ENCODE measurements at places on chromosomes 7 and 10.
A peak's percentile ranks its signal among the peaks of the same experiment; 100 is the strongest.

DNA sequence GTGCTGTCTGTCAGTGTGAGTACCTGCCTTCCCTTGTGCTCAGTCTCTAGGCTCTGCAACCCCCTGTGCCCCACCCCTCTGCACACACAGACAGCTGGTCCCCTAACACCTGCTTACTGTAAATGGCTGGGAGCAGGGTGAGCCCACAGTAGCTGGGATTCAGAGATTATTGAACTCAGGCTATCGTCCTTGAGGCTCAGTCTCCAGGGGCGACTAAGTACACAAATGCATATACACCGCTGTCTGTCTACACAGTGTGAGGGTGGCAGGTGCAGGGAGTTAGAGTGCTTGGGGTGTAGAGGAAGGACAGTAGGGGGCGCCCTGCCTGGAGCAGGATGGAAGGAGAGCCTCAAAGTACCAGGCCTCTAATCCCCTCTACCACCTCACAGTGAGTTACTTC is 12.9 kb downstream of the UPP1 start:
- DNase-seq, result peak; percentile 21

- no peak for DNase-seq
Measured at GRCh38 chr7:22189230-22189629, 167.7 kb downstream of the RAPGEF5 start.

DNA sequence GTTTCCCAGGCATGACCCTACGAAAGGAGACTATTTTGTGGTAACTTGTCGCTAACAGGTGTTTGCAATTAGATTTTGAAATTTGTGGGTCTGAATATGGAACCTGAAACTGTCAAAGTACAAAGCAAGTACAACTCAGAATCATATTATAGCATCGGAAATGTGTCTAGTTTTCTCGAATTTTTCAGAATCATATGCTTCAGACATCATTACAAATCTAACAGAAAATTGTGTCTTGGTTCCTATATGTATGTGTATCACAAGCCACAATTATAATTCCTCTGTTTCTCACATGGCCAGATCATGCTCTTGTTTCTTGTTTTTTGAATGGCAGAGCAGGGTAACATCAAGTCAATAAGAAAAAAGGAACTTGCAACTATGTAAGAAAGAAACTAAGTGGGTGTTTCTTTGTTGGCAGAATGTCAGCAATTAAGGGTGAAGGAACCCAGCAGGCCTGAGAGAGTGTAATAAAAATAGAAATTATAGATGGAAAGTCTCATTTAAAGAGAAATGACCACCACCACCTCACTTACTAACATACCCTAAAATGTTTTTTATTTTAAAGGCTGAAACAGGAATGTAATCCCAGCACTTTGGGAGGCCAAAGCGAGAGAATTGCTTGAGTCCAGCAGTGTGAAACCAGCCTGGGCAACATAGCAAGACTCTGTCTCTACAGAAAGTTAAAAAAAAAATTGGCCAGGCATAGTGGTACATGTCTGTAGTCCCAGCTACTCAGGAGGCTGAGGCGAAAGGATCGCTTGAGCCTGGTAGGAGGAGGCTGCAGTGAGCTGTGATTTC is 51.3 kb downstream of the PRTFDC1 start:
- peak; percentile 3 for DNase-seq

DNA sequence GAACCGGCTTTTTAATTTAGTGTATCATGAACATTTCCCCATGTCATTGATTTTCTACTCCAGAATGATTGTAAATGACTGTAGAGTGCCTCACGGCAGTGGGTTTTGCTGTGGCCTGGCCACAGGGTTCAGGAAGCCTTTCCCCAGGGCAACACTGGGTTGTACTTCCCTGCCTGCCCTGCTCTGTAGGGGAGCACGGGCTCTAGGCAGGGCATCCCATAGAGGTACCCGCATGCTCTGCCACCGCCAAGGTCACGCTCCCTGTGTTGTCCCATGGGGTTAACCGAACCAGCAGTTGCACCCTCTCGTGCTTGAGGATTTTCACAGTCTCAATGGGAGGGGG is 63.8 kb downstream of the BPGM start:
- DNase-seq, result no peak

DNA sequence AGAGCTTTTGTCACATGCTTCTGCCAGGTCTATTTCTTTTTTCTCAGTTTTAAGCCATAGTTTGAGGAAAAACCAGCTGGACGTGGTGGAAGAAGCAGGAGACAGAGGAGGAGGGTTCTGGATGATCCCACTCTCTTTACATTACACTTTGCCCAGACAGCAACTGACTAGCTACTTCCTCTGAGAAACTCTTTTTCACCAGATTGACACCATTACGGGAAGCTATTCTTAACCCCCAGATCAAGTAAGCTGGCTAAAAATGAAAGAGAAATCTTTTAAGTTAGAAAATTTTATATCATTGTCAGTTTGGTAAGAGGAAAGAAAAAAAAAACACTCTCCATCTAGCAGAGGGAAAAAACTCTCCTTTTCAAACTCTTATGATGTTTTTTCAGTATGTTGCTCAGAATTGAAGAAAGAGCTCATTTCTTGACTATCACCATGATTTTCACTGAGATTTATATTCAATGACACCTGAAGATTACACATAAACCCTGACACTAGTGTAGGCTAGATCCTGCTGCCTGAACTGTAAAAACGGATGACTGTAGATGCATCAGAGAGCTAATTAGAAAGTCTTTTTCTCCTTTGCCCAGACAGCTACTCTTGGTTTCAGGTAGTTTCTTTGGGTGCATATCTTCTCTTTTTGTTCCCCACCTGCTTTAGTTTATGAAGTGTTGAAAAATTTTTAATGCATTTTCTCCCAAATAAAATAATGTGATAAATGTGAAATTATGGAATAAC is 203.1 kb downstream of the TFEC start:
- no peak for DNase-seq

DNA sequence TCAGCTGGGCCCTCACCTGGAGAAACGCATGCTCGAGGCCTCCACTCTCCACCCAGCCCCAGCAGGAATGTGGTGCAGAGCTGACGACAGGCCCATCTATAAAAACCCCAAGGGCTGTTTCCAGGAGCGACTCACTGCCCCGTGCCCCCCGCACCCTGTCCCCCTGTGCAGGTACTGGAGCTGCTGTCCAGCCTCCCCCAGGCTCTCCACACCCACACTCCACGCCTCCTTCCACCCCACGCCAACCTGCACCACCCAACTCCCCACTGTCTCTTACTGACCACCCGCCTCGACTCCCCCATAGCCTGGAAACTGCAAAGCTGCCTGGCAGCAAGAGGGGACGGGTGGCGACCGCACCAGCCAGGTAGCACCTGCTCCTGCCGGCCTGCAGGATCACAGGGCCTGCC is 43.3 kb downstream of the DIP2C start:
- DNase-seq, result no peak

DNA sequence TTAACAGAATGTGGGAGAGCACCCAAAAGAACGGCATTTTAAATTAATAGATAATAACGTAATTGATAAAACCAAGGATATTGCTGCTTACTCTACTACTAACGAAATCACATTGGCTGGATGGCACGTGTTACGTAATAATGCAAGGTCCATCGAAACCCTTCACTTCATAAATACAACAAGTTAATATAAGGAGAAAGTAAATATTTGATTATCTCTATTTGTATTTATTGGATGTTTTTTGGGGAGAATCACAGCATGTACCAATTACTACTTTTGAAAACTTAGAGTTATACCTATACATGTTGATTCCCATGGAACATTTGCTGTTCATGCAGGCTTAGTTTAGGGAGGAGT is 1.6 kb downstream of the PRKG1 start:
- no peak for DNase-seq

GRCh38 chr10:22475651-22476600 is 130.6 kb downstream of the SPAG6 start:
- DNase-seq, result peak; percentile 9

DNA sequence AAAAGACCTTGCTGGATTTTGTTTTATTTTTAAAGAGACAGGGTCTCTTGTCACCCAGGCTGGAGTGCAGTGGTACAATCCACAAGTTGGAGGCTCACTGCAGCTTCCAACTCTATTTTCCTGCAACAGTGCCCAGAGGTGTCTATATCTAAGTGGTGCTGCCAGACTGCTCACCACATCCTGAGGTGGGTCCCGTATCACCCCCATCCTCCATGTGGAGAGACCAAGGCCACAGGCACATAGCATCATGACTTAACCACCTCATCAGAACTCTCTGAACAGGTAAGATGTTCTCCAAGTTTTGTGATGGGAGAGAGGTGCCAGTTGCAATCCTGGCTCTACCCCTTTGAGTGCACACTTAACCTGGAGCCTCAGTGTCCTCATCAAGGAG is 98.2 kb downstream of the RNF216 start:
- no peak for DNase-seq

GRCh38 chr10:81414038-81414437 is 461.0 kb upstream of the NRG3 start:
- no peak for DNase-seq

- no peak for DNase-seq
Measured at GRCh38 chr7:17489961-17490360, 191.5 kb downstream of the AHR start.

DNA sequence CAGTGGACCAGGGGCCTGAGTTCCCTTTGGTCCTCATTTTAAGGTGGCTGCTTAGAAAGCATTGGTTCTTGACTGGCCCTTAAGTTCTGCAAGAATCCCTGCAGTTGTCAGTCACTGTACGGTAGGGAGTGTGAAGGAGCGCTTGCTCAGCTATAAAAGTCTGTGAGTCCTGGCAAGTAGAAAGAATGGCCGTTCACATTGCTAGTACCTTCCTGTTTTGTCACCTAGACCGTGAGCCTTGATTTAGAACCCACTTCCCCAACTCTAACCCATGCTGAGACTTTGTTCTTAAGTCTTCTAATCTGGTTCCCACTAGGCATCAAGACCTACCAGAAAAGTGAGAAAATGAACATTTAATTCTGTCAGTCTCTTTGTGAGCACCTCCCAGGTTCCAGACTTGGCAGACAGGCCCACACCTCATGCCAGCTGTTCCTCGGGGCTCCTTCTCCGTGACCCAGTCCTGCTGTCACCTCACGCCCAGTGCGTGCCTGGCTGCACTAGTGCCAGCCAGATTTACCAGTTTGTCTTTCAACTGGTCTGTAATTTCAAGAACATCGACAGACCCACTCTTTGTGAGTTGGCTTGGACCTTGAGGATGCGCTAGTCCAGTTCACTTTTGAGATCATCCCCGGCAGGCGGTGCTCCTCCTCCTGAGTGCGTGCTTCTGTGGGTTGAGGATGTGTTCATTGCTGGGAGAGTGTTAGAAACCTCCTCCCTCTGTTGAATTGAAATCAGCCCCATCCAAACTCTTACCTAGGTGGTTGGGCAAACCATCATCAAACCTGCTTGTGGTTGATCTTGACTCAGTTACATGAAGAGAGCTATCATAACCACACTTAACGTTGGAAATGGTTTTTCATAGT is 78.5 kb downstream of the SHH start:
- DNase-seq, result no peak

DNA sequence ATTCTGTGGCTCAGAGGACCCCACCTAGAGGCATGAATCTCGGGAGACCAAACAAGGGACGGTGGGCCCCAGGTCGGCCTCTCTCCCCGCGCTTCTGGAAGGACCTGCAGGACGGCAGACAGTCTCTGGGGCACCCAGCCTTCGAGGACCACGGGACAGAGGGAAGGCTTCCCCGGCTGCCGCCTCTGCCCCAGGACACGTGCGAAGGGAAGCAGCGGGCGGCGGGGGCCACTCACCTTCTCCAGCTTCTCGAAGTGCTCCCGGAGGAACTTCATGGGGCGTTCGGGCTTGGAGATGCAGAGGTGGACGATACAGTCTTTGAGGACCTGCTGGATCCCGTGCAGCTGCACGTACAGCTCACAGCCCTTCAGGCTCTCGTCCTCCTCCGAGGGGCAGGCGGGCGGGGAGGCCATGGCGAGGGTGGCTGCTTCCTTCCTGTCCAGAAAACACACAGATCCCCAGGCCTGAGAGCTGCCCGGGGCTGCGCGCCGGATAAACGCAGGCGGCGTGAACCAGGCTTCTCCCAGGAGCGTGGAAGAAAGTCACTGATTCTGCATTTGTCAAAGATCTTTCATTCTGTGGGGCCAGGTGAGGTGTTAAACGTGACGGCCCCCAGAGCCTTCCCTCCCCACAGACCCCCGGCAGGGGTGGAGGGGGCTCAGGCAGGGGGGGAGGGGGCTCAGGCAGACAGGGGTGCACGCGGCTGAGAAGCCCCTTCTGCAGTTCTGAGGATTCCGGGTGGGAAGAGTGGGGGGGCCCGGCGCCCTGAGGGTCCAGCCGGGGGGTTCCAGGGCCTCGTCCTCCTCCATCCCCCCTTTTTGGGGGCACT is 15.2 kb upstream of the DNAAF5 start:
- DNase-seq, result no peak

DNA sequence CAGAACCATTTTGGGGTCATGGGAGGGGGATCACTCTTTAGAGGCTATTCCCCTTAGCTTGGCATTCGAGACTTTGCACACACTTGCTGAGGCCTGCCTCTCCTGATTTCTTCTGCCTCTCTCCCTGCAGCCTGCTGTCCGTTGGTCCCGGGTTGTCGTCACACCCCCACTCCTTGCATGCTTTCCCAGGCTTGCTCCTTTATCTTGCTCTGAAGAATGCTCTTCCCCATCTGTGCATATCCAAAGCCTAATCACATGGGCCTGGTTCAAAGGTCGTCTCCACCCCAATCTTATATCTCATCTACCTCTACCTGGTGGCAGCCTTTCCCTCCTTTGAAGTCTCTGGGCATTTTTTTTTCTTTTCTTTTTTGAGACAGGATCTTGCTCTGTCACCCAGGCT is 24.3 kb upstream of the EMX2 start:
- no peak for DNase-seq

DNA sequence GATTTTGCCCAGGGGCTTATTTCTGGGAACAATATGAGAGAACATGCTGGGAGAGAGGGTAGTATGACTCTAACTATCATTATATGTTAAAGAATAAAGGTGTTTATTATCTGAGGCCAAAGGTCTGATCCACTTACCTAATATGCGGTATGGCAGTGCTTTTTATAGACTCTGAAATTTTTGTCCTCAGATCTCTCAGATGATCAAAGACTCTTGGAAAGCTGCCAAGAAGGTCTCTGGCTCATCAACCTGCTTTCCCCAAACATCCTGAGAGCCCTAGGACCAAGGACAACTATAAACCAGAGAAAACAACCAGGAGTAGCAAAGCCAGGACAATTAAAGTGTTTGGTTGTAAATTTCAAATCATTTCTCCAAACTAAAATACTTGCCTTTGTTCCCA is 255.7 kb upstream of the LRRN3 start:
- DNase-seq, result no peak

GRCh38 chr10:116522803-116523381 is 22.8 kb upstream of the PNLIP start:
- DNase-seq, result no peak

- DNase-seq, result no peak
Measured at GRCh38 chr7:99772565-99772964, 11.4 kb downstream of the CYP3A4 start.

GRCh38 chr7:19116121-19117090 is 1.0 kb downstream of the TWIST1 start:
- DNase-seq, result no peak

- DNase-seq, result no peak
Measured at GRCh38 chr10:89153971-89154370, 53.1 kb downstream of the CH25H start.

- no peak for DNase-seq
Measured at GRCh38 chr10:89390476-89391225, 1.8 kb upstream of the IFIT1 start.

Measured in NAMALWA (cell line).